ENCODE measurements at places on chromosomes 4 and X. TPM values are rescaled to one million over a fixed set of nuclear protein-coding genes. Genes with fewer than 3 reads are reported as not detected.

- H3K27ac ChIP-seq: no peak overlapping the region
- no peaks in the 10 kb centered on the region for H3K4me1 ChIP-seq
- H3K36me3 ChIP-seq: no peaks in the 10 kb centered on the region
- no peak for DNase-seq
These were observed 97.7 kb downstream of the ANXA5 start for GRCh38 chr4:121599049-121599448.

DNA sequence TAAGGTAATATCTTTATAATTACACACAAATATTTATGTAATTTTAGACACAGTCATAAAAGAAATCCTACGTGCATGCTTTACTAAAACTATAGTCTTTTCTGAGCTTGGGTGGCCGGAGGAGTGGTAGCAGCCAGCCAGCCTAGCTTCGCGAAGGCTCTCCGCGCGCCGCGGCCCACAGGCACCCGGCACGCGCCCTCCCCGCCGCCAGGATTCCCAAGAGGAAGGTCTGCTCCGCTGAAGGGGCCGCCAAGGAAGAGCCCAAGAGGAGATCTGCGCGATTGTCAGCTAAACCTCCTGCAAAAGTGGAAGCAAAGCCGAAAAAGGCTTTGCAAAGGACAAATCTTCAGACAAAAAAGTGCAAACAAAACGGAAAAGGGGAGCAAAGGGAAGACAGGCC, 8.7 kb upstream of the PJA1 start:
- H3K27me3 ChIP-seq: no peaks in the 10 kb centered on the region
- H3K4me3 ChIP-seq: no peak overlapping the region
- no peaks in the 10 kb centered on the region for H3K4me1 ChIP-seq
- no peak for DNase-seq
- H3K27ac ChIP-seq: no peak overlapping the region
- no peaks in the 10 kb centered on the region for H3K36me3 ChIP-seq

Gene SOWAHD
- 3.2 TPM for total RNA-seq

Gene GPC4
- 15.4 TPM for total RNA-seq

DNA sequence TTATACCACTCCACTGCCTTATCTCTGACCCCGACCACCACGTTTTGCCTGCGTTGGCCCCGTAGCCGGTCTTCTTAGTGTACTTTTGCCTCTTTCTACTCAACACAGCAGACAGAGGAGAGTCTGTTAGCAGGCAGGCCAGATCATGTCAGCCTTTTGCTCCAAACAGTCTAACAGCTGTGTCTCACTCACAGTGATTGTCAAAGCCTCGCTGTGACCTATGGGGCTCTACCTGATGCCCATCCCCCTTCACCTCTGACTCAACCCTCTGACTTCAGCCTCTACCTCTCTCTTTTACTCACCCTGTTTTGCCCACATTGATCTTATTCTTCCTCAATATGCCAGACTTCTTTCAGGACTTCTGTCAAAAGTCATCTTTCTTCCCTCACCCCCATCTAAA, 127.1 kb downstream of the TRIML1 start:
- H3K4me3 ChIP-seq: no peak overlapping the region
- H3K36me3 ChIP-seq: no peaks in the 10 kb centered on the region
- no peak for DNase-seq
- H3K4me1 ChIP-seq: no peaks in the 10 kb centered on the region

- no peak overlapping the region for H3K4me3 ChIP-seq
- DNase-seq: no peak
- H3K27ac ChIP-seq: no peak overlapping the region
- no peaks in the 10 kb centered on the region for H3K36me3 ChIP-seq
- H3K27me3 ChIP-seq: no peaks in the 10 kb centered on the region
These were observed 592.5 kb downstream of the PCDH18 start for GRCh38 chr4:136939781-136940180.

Gene STBD1
- total RNA-seq: 11.8 TPM

DNA sequence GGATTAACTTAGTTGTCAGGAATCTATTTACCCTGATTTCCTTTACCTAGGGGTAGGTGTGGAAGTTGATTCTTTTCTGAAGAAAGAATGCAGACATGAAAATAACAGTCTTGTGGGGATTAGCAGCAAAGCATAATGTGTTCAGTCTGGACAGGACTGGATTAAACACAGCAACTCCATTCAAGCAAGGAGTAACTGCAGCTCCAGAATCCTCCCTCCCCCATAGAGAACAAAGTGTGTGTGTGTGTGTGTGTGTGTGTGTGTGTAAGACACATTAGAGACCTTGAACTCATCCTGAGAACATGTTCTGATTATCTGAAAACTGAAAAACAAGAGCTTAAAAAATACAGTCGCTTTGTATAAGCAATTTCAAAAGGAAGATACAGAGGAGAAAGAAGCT, 9.3 kb downstream of the C4orf54 start:
- H3K4me1 ChIP-seq: no peaks in the 10 kb centered on the region
- H3K4me3 ChIP-seq: no peak overlapping the region
- H3K27ac ChIP-seq: no peak overlapping the region

GRCh38 chrX:132810964-132811712, 147.3 kb downstream of the HS6ST2 start:
- no peak for DNase-seq
- no peaks in the 10 kb centered on the region for H3K4me1 ChIP-seq
- H3K4me3 ChIP-seq: no peak overlapping the region
- H3K27me3 ChIP-seq: no peaks in the 10 kb centered on the region
- H3K36me3 ChIP-seq: no peaks in the 10 kb centered on the region

Gene SULT1B1
- total RNA-seq: 129 TPM

- no peaks in the 10 kb centered on the region for H3K36me3 ChIP-seq
- no peaks in the 10 kb centered on the region for H3K27me3 ChIP-seq
- H3K4me3 ChIP-seq: no peak overlapping the region
- H3K27ac ChIP-seq: peak overlapping the region; percentile 69
- peaks cover 5% of the 10 kb centered on the region for H3K4me1 ChIP-seq
These were observed 79.4 kb downstream of the SYNPO2 start for GRCh38 chr4:118968005-118968404.

Gene FOXR2
- total RNA-seq: not detected

- no peaks in the 10 kb centered on the region for H3K36me3 ChIP-seq
- no peaks in the 10 kb centered on the region for H3K4me1 ChIP-seq
- H3K4me3 ChIP-seq: no peak overlapping the region
- peaks cover 11% of the 10 kb centered on the region for H3K27me3 ChIP-seq
These were observed 5.3 kb upstream of the ADRA2C start for GRCh38 chr4:3760841-3761240.

DNA sequence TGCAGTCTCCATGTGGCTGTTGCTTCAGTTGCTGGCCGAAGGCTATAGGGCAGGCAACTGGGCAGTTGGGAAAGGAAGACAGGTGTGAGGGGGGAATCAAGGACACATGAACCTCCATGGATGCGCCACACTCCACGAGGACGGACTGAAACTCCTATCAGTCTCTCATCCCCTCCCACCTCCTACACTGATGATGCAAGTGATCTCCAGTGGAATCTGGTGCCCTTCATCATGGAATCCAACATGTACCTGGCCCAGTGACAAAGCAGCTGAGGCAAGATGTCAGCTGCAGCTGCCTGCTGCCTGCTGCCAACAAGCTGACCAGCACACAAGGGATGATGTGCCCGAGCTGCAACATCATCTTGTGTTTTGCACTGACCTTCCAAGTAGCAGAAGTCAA, 26.0 kb upstream of the MGST2 start:
- no peaks in the 10 kb centered on the region for H3K27me3 ChIP-seq
- DNase-seq: no peak
- no peak overlapping the region for H3K27ac ChIP-seq
- no peaks in the 10 kb centered on the region for H3K4me1 ChIP-seq
- no peaks in the 10 kb centered on the region for H3K36me3 ChIP-seq

GRCh38 chrX:149638860-149639259, 7.3 kb upstream of the TMEM185A start:
- H3K27me3 ChIP-seq: no peaks in the 10 kb centered on the region
- H3K36me3 ChIP-seq: no peaks in the 10 kb centered on the region
- H3K27ac ChIP-seq: no peak overlapping the region
- DNase-seq: no peak
- H3K4me1 ChIP-seq: no peaks in the 10 kb centered on the region

Gene FAM9A
- total RNA-seq: not detected

DNA sequence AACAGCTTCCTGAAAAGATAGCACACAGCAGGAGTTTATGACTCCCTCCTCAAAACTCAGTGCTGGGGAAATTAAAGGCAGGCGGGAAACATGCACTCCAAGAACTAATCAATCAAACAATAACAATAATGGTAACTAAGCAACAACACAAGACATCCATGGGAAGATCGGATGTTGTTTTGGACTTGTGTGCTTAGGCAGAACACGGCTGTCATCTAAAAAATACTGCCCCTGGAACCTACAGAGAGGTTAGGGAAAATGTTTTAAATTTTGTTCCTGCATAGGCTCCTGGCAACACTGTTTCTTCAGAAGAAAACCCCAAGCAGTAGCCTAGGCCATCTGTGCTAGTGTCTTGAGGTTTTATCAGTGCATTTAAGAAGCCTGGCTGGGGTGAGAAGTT, 1378.2 kb downstream of the STIM2 start:
- DNase-seq: no peak
- H3K4me1 ChIP-seq: no peaks in the 10 kb centered on the region
- no peaks in the 10 kb centered on the region for H3K36me3 ChIP-seq
- no peak overlapping the region for H3K27ac ChIP-seq
- no peak overlapping the region for H3K4me3 ChIP-seq

GRCh38 chr4:152535903-152536544, at the start of gene FBXW7:
Gene FBXW7, minus strand, starts transcription at chr4:152536092. Its CDS starts 124,289 bp downstream, at chr4:152411803.
- DNase-seq: peak; percentile 100
- H3K4me3 ChIP-seq: peak within 1 kb of the TSS; percentile 99

DNA sequence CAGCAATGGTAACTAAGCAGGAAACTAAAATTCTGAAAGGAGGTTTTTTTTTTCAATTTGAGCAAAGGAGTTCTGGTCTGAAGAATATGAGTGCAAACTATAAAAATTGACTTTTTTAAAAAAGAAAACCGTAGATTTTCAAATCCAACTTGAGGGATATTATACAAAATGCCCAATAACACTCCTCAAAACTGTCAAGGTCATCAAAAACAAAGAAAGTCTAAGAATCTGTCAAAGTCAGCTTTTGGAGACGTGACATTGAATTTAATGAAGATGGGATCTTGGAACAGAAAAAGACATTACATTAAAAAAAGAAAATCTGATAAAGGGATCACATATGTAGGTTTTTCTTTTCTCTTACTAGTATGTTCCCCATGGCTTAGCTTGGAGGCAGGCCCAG, 40.4 kb upstream of the AR start:
- no peak overlapping the region for H3K4me3 ChIP-seq
- no peak overlapping the region for H3K27ac ChIP-seq
- no peaks in the 10 kb centered on the region for H3K4me1 ChIP-seq

DNA sequence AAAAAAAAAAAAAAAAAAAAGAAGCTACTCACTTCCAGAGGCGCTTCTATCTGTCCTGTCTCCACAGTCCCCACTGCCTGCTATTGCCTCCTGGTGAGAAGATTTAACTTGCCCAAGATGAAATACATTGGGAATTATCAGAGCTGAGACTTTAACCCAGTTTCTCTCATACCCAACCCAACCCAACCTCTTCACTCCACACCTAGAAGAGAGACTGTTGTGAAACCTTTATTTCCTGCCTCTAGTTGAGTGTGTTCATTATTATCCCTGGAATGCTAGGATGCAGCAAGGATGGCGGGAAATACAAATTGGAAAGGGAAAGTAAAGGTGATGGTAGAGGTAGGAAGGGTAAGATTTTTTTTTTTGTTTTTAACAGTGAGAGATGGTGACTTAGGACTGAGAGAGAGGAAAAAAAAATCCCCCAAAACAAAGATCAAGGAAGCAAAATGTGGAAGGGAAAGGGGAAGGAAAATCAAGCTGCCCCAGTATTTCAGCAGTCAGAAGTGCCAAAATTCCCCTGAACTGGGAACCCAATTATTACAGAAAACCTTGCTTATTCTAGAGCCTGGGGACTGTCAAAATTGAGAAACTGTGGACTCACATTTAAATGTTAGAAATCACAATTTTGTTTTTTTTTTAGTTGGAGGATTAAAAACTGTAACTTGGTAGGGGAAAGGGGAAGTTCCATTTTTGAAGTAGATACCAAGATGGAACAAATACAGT, 253.0 kb downstream of the PTTG2 start:
- no peak for DNase-seq
- H3K27me3 ChIP-seq: no peaks in the 10 kb centered on the region
- H3K27ac ChIP-seq: no peak overlapping the region

DNA sequence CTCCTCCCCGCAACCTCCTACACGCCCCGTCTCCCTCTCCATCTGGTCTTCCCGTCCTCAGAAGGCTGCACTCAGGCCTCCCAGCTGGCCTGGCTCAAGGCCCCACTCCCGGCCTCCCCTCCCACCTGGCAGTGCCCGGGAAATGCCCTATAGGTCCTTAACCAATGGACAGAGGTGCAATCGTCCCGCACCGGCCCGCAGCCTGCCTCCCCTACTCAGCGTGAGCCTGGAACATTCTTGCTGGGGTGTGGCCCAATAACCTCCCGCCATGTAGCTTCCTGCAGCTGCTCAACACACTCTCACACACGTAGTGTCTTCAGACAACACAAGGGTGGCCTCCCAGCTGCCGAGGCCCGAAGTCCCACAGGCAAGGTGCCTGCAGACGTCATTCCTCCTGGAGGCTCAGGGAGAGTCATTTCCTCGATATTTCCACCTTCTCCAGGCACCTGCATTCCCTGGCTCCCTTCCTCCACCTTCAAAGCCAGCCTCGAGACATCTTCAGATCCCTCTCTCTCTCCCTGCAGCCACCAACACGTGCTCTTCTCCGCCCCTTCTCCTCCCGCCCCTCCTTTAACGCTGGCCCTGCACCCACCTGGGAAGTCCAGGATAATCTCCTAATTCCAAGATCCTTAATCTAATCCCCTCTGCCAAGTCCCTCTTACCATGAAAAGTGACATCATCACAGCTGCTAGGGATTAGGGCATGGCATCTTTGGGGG, 56.2 kb downstream of the ADRA2C start:
- peak; percentile 47 for DNase-seq
- no peak overlapping the region for H3K4me3 ChIP-seq
- H3K27ac ChIP-seq: no peak overlapping the region
- H3K36me3 ChIP-seq: no peaks in the 10 kb centered on the region
- no peaks in the 10 kb centered on the region for H3K27me3 ChIP-seq

GRCh38 chrX:77937291-77937690, 26.8 kb downstream of the ATP7A start:
- no peak overlapping the region for H3K27ac ChIP-seq
- H3K27me3 ChIP-seq: no peaks in the 10 kb centered on the region
- H3K4me3 ChIP-seq: no peak overlapping the region
- H3K36me3 ChIP-seq: no peaks in the 10 kb centered on the region
- no peaks in the 10 kb centered on the region for H3K4me1 ChIP-seq

Gene S100G
- not detected for total RNA-seq
